Activated CD4-positive, alpha-beta T cell treated with anti-CD3 and anti-CD28 coated beads for 4 hours (primary cell): ENCODE measurements at places on chromosomes 12 and 14.
A peak's percentile ranks its signal among the peaks of the same experiment; 100 is the strongest.

DNA sequence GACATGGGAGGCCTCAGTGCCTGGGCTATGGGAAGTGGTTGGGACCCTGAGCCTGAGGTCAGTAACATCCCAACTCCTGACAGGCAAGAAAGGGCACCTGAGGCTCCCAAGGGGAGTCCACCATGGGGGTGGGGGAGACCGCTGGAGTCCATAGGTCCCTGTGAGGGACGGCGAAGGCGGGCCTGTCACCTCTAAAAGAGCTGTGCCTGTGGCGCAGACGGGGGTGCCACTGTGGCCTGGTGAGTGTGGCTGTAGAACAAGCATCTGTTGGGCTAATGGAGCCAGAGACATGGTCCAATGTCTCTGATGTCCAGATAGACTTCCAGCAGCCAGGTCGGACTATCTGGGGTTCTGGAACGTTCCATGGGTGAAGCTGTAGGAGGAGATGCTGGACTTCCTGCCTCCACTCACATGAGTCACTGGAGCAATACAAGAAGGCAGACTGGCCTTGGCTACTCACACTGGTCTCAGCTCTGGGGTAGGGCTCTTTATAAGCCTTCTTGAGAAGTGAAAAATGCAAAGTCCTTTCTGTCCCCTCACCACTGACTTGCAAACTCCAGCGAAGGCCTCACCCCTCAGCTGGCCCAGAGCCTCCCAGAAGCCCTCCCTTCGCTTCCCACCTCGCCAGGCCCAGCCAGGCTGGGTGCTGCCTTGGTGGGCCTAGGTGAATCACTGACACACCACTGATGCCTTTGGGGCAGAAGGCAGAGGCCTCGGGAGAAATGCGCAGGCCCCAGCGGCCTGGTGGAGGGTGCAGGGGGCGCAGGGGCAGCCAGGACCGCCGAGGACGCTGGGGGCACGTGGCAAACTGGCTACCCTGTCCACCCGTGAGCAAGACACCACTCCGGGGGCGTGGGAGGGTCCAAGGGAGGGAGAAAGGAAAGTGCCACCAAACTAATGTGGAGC is 1.1 kb upstream of the TRAF3 start:
- DNase-seq: peak; percentile 8

- no peak for DNase-seq
These were observed 430.0 kb upstream of the SOX5 start for GRCh38 chr12:24379433-24379832.

DNA sequence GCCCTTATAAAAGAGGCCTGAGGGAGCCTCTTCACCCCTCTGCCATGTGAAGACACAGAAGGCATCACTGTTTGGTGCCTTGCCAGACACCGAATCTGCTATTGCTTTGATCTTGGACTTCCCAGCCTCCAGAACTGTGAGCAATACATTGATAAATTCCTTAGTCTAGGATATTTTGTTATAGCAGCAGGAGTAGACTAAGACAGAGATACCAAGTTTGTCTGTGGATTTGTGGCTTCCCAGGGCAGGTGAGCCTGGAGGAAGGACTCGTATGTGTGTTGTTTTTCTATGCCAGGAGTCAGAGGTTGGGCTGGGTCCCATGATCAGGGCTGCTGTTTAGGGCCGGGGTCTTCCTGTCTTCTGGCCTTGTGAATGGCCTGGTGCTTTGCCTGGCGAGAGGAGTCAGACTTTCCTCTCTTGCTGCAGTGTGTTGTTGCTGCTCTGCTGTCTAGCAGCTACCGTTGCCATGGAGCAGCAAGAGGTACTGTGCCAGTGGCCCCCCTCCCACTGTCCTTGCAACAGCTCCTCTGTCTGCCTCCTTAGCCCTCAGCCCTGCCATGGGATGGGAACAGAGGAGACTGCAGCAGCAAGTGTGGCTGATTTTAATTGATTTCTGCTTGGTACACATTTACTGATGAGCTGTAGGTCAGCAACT is 111.2 kb downstream of the CHST11 start:
- no peak for DNase-seq

GRCh38 chr14:49962621-49963020 is 69.7 kb downstream of the ARF6 start:
- DNase-seq: peak; percentile 34

GRCh38 chr12:9103050-9103849 is 12.5 kb downstream of the A2M start:
- DNase-seq: no peak

DNA sequence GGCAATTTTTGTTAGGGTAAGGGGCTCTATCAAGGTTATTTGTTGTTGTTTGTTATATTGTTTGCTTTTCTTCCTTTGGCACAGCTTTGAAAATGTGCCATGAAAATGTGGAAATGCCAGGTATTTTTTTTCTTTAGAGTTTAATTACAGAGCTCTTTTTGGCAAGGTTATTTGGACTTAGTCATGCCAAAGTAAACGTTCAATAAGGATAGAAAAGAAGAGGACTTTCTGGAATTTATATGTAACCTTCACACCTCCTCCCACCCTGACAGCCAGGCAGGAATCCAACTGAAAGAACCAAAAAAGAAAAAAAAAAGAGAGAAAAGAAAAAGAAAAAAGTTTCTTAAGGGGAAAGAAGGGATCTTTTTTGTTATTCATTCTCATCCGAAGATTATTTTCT is 217.8 kb downstream of the KITLG start:
- no peak for DNase-seq

DNA sequence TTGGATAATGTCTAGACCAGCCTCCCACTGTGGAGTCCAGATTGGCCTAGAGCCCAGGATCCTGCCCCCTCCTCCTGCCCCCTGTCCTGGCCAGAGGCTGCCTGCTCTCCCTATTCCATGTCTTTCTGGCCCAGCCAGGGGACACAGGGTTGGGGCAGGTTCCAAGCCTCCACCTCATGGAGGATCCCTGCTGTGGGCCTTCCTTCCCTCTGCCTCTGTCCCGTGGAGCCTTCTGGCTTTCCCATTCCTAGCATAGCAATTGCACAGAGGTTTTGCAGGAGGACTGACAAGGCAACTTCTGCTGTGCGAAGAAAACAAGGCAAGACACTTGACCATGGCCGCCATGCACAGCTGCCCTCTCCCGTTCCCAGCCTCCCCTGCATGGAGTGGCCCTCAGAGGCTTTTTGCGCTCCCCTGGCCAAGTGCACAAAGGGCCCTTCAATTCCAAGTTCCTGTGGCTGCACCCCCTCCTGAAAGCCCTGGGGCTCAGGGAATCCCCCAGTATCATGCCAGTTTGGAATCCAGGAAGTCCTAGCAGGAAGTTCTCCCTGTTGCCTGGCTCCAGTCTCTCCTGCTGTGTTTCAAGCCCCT is 42.1 kb downstream of the KRT80 start:
- DNase-seq: no peak

DNA sequence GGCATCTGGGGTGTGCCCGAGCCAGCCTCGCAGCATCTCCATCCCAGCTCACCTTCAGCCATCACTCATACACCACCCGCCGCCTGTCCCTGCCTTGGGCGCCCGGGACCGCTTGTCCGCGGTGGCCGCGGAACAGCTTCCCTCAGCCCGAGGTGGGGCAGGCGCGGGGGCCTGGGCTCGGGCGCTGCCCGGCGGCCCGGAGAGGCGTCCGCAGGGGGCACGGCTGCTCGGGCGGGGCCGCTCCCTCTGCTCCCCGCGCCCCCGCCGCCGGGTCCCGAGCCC is 430 bp downstream of the SLC41A2 start:
- peak; percentile 33 for DNase-seq

GRCh38 chr14:35205737-35206136 is 83.4 kb downstream of the PRORP start:
- DNase-seq: no peak

- DNase-seq: no peak
These were observed 19.7 kb upstream of the CD9 start for GRCh38 chr12:6180268-6181051.

- no peak for DNase-seq
These were observed 397.1 kb downstream of the NOVA1 start for GRCh38 chr14:26200687-26201086.

DNA sequence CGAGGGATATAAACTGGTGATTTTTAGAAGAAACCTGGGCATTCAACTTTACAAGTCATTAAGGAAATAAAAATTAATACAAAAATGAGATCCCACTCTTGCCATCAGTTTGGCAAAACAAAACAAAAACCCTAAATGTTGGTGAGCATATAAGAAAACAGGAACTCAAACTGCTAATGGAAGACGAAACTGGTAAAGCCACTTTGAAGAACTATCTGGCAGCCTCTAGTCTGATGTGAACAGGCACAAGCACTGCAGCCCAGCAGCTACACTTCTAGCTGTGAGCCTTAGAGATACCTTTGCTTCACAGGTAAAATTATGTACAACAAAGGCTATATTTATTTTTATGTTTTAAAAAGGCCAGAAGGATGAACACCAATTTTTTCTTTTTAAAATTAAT is 459.6 kb downstream of the ZFP36L1 start:
- DNase-seq: no peak

DNA sequence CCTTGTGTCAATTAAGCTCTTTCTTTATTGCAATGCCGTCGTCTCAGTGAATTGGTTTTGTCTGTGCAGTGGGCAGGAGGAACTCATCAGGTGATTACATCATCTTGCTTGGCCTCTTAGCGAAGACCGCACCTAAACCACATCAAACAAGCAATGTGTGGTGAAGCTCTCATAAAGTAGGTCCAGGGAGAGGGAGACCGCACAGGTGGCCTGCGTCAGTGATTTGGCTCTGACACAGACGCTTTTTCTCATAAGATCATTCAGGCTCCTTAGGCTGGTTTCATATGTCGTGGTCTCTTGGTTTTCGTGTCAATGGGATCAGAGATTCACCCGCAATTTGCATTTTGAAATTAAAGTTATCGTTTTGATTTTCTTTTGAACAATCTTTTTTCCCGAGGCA is 6.7 kb upstream of the TESC start:
- DNase-seq: peak; percentile 27

DNA sequence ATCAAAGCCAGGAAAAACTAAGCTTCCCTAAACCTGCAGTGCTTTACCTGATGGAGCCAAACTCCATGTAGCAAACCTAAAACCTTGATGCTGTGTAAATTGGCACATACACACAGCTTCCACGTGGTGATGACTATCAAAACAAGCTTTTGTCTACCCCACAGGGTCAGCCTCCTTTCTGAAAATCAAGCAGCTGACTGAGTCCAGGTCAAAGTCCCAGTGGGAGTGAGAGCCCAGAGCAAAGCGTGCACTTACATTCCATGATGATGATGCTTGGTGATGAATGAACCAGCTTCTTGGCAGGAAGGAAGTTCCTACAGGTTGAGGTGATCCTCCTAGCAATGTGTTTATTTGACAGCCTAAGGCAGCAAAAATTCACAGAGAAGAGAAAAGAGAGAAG is 630.0 kb upstream of the TBX3 start:
- no peak for DNase-seq

DNA sequence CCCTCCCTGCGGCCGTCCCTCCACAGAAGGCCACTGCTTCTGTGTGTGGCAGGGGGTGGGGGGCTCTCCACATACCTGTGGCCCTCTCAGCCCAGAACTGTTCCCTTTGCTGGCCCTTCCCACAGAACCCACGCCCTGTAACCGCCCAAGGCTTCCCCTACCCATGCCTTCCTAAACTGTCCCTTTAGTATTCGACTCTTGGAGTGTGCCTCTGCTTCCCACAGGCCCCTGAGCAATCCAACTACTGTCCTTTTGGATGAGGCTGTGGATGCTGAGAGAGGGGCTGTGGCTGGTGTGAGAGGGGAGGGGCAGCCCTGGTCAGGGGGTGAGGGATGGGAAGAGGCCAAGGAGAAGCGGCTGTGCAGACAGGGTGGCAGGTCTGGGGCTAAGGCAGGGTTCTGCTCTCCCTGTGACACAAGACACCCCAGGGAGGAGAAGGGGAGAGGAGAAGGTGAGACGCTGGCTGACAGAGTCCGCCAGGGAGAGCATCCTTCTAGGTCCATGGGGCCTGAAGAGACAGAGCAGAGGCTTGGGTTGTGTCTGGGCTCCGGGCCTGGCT is 46.0 kb downstream of the DLK1 start:
- DNase-seq: no peak

- DNase-seq: no peak
These were observed 2.9 kb downstream of the NUDT4 start for GRCh38 chr12:93380480-93381121.

DNA sequence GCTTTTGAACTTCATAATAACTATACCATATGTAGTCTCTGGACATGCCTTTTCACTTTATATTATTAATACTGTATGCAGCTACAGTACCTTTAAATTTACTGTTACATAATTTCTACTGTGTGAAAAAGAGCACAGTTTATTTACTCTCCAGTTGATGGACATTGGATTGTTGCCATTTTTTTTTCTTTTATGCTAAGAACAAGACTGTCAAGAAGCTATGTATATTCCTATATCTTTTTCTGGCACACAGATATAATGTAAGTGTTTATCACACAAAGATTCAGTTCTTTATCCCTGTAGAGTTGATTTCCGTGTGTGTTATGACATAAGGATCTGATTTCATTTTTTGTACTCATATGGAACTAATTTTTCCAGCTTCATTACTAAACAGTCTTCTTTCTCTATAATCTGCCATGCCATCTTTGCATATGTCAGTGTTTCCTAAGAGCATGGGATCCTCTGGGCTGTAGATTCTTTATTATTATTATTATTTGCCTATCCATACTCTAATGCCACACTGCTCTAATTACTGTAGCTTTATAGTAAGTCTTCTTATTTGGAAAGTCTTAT is 593.0 kb upstream of the ATP2B1 start:
- DNase-seq: no peak

GRCh38 chr14:96752594-96752993 is 44.6 kb upstream of the VRK1 start:
- DNase-seq: no peak

DNA sequence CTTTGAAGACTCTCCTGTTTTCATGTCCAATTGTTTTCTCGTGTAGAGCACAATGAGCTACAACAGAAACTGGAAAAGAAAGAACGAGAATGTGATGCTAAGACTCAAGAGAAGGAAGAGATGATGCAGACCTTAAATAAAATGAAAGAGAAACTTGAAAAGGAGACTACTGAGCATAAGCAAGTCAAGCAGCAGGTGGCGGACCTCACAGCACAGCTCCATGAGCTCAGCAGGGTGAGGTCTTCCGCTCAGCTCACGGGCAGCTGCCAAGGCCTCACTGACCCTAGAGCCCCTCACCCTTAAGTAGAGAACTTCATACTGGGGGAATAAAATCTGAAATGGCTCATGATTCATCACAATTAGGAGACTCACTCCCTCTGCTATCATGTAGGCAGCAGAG is 134.7 kb downstream of the GPR135 start:
- DNase-seq: no peak

DNA sequence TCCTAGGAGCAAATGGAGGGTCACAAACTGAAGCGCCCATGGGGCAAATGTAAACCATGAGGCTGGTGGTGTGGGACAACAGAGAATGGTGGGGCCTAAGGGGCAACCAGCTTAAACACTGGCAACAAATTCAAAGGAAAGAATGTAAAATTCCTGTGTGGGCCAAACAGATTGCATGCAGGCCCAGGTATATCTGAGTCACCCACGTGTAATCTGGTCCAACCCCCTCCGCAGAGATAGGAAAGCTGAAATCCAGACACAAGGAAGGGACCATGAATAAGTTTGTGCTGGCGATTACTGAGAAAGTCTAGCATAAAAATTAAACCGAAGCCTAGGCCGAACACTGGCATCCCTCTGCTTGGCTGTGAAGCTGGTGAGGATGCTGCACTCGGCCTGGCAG is 71.6 kb downstream of the ITPK1 start:
- no peak for DNase-seq

GRCh38 chr14:101843665-101844064 is 82.2 kb downstream of the PPP2R5C start:
- peak; percentile 46 for DNase-seq
